Ovary (tissue), 10 donors: ENCODE measurements at places on chromosomes 2 and 18. TPM values are rescaled to one million over a fixed set of nuclear protein-coding genes. Genes with fewer than 3 reads are reported as not detected.

FSHR gene
- total RNA-seq, result 3.1 TPM

SLC4A3 gene
- 106 TPM for total RNA-seq

DSEL gene
- total RNA-seq, result 9.5 TPM

GRCh38 chr2:71347517-71347916 lies 15.9 kb downstream of the ZNF638 start:
- no peak for DNase-seq
- no peaks in the 10 kb centered on the region for H3K27me3 ChIP-seq
- no peak overlapping the region for H3K4me3 ChIP-seq

DNA sequence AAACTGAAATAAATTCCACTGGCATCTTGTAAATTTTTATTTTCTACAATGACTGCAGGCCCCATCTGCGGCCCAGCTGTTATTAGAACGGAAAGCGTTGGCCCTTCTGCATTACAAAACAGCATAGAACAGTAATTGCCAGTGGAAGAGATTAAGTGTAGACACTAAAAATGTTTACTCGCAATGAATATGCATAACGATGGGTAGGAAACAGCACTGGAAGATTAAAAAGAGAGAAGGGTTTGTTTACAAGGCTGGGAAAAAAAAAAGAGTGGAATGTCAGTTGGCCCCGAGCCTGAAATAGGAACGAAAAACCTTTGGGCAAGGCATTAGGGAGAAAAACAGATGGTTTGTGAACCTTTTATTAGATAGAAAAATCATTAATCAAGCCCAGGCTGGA lies 275.9 kb upstream of the TCF4 start:
- peaks cover 4% of the 10 kb centered on the region for H3K4me1 ChIP-seq
- no peak overlapping the region for H3K4me3 ChIP-seq
- H3K36me3 ChIP-seq, result no peaks in the 10 kb centered on the region
- no peaks in the 10 kb centered on the region for H3K27me3 ChIP-seq
- peak; percentile 47 for DNase-seq

- H3K36me3 ChIP-seq, result no peaks in the 10 kb centered on the region
- no peak overlapping the region for H3K27ac ChIP-seq
- H3K27me3 ChIP-seq, result no peaks in the 10 kb centered on the region
- no peak overlapping the region for H3K4me3 ChIP-seq
Measured at GRCh38 chr18:39698436-39698835, 2132.8 kb upstream of the CELF4 start.

- H3K4me3 ChIP-seq, result no peak overlapping the region
- peak overlapping the region; percentile 35 for H3K27ac ChIP-seq
- no peaks in the 10 kb centered on the region for H3K36me3 ChIP-seq
- H3K27me3 ChIP-seq, result no peaks in the 10 kb centered on the region
- peak; percentile 88 for DNase-seq
Measured at GRCh38 chr2:64404002-64404731, 49.8 kb upstream of the LGALSL start.

DNA sequence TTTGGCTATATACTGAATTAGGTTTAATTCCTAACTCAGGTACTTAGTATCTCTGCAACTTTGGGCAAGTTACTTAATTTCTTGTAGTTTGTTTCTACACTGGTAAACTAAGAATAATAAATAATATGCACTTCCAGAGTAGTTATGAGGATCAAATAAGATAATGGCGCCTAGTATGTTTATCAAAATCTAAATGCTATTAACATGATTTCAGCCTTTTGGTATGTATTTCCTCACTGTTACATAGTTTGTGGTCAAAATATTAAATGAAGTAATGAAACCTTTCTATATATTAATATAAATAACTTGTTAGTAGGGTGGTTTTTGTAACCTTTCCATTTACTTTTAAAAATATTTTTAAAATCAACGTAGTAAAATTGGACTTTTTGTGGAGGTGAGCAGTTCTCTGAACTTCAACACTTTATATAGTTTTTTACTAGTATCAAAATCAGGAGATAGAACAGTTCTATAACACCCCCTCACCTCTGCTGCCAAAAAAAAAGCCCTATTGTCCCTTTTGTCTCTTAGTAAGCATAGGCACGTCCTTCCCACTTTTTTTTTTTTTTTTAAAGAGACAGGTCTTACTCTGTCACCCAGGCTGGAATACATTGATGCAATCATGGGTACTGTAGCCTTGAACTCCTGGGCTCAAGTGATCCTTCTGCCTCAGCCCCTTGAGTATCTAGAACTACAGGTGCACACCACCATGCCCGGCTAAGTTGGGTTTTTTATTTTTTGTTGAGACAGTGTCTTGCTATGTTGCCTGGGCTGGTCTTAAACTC lies 44.8 kb downstream of the RAB3GAP1 start:
- H3K36me3 ChIP-seq, result no peaks in the 10 kb centered on the region
- H3K27me3 ChIP-seq, result no peaks in the 10 kb centered on the region
- DNase-seq, result no peak
- peaks cover 1% of the 10 kb centered on the region for H3K4me1 ChIP-seq
- no peak overlapping the region for H3K4me3 ChIP-seq
- H3K27ac ChIP-seq, result no peak overlapping the region

- H3K4me1 ChIP-seq, result peaks cover 30% of the 10 kb centered on the region
- H3K27ac ChIP-seq, result peak overlapping the region; percentile 37
- peak; percentile 73 for DNase-seq
- H3K27me3 ChIP-seq, result no peaks in the 10 kb centered on the region
Measured at GRCh38 chr2:42879913-42880737, 87.7 kb upstream of the HAAO start.

DNA sequence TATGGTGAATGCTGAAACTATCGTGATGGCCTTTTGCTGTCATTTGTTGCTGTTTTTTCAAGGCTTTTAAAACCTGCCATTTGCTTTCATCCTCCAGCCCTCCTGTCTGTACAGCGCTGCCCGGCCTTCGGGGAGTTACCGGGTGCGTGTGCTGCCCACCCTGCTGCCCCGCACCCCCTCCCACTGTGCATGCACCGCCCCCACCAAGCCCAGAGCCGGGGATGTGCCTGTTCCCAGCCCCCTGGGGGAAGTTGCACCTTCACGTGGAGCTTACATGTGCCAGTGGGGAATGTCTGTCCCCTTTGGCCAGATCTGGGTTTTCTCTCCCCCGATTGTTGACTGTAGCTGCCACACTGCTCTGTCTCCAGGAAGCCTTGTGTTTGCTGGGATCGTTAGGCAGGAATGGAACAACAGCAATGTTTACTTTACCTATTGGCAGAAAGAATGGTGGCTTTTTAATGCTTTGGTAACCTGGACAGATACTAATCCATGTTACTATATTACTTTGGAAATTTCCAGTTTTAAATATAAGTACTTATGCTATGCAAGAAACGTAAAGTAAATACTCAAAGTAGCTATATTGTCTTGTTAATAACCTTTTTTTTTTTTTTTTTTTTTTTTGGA lies 64.8 kb upstream of the RBM44 start:
- no peak overlapping the region for H3K4me3 ChIP-seq
- DNase-seq, result no peak
- no peaks in the 10 kb centered on the region for H3K27me3 ChIP-seq
- no peaks in the 10 kb centered on the region for H3K36me3 ChIP-seq
- H3K4me1 ChIP-seq, result peaks cover 9% of the 10 kb centered on the region

- H3K4me1 ChIP-seq, result no peaks in the 10 kb centered on the region
- no peak overlapping the region for H3K4me3 ChIP-seq
- DNase-seq, result no peak
- H3K27me3 ChIP-seq, result no peaks in the 10 kb centered on the region
Measured at GRCh38 chr2:182540252-182540651, 113.4 kb upstream of the PDE1A start.
